ENCODE measurements at places on chromosomes 5 and 9. TPM values are rescaled to one million over a fixed set of nuclear protein-coding genes. Genes with fewer than 3 reads are reported as not detected.

The ARRDC3 gene
- total RNA-seq = 15.6 TPM

The FAM78A gene
- 0.40 TPM for total RNA-seq

The TAS2R1 gene
- total RNA-seq = not detected

The SLC6A19 gene
- total RNA-seq = not detected

The C5orf58 gene
- not detected for total RNA-seq

The GDNF gene
- total RNA-seq = not detected

The ADAMTSL2 gene
- not detected for total RNA-seq
